B cell (primary cell): ENCODE measurements at places on chromosomes 12 and 14.

DNA sequence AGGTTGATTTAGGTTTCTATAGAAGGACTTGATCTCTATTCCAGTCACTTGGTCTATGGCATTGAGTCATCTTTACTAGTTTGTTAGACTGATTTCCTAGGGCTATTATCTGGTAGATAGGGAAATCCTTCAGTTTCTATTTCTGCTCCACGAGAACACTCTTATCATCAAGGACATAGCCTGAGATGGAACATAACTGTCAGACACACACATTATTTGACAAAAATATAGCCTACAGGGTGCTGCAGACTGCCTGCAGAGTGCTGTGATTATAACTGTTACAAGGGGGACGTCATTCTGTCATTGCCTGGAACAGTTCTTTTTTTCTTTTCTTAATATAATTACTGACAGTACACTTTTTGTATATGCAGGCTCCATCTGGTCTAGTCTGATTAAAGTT lies 82.0 kb downstream of the TMEM117 start:
- DNase-seq = no peak

GRCh38 chr12:105574056-105574715 lies 243.7 kb downstream of the C12orf75 start:
- no peak for DNase-seq

- peak; percentile 14 for DNase-seq
Observed at GRCh38 chr14:103700753-103701490, 14.3 kb downstream of the XRCC3 start.

DNA sequence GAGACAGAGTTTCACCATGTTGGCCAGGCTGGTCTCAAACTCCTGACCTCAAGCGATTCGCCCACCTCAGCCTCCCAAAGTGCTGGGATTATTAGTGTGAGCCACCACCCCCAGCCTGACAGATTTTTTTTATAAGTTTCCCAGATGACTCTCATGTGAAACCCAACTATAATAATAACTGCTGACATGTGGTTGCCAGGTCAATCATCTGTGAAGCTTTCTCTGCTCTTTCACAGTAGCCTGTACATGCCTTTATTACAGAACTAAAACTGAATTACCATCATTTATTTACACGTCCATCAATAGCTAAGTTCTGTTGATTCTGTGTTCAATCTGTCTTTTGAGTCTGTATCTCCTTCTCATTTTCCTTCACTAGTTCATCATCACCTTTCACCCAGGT lies 218.5 kb downstream of the RPS29 start:
- no peak for DNase-seq
